Thymus (tissue), 14 donors: ENCODE measurements at places on chromosomes 12 and 14.

GRCh38 chr12:34404377-34405285, 382.3 kb downstream of the ALG10 start:
- DNase-seq: no peak

- no peak for DNase-seq
Measured at GRCh38 chr12:31594681-31595080, 3.7 kb upstream of the DENND5B start.

DNA sequence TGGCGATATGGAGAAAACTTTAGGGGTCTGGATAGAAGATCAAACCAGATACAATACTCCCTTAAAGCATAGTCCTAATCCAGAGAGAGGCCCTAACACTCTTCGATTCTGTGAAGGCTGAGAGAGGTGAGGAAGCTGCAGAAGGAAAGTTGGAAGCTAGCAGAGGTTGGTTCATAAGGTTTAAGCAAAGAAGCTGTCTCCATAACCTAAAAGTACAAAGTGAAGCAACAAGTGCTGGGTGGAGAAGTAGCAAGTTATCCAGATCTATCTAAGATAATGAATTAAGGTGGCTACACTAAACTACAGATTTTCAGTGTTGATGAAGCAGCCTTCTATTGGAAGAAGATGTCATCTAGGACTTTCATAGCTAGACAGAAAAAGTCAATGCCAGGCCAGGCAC, 24.6 kb upstream of the MTERF2 start:
- no peak for DNase-seq

DNA sequence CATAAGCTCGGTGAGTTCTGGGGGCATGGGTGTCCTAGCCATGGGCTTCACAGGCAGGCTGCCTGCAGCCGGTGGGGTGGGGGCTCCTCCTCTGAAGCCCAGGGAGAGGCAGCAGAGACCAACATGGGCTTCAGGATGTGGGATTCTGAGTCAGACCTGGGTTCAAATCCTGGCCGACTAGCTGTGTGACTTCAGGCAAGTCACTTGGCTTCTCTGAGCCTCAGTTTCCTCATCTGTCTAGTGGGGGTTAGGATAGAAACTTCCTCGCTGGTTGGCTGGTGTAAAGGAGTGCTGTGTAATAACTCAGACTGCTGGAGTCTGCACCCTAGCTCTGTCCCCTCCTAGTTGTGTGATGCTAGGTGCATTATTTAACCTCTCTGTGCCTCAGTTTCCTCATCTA, 12.2 kb downstream of the RNFT2 start:
- no peak for DNase-seq

DNA sequence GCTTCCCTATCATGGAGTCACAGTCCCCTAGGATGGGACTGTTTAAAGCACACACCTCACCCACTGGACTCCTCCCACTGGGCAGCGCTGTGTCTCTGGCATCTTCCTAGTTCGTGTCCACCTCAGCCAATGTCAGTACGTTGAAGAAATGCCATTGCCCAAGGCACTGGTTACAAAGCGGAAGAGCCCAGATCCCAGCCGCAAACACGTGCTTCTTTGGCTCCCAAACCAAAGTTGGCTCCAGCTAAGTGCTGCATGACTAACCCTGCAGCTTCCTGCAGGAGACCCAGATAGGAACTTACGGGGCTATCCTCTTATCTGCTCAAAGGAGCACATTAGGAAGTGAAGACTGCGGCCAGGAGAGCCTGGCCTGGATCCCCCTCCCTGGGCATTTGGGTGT, 9.3 kb downstream of the SYNE3 start:
- no peak for DNase-seq

- no peak for DNase-seq
Measured at GRCh38 chr14:101056446-101056845, 152.9 kb upstream of the RTL1 start.

- no peak for DNase-seq
Measured at GRCh38 chr12:58764100-58764953, 156.0 kb downstream of the LRIG3 start.

DNA sequence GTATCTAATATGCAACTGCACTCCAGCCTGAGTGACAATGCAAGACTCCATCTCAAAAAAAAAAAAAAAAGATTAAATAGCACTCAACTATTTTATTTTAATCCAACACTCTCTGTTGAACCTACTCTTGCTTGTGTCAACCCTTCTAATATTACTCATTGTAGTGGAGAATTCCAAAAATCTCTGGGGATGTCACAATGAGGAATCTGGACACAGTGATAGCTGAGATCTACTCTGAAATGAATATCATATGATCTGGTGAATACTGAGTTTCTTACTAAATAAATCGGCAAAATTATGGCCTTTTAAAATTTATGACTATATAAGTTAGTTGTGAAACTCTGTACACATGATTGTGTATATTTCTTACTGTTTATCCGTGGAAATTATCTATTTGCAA, 418.2 kb downstream of the BCAT1 start:
- DNase-seq: no peak

DNA sequence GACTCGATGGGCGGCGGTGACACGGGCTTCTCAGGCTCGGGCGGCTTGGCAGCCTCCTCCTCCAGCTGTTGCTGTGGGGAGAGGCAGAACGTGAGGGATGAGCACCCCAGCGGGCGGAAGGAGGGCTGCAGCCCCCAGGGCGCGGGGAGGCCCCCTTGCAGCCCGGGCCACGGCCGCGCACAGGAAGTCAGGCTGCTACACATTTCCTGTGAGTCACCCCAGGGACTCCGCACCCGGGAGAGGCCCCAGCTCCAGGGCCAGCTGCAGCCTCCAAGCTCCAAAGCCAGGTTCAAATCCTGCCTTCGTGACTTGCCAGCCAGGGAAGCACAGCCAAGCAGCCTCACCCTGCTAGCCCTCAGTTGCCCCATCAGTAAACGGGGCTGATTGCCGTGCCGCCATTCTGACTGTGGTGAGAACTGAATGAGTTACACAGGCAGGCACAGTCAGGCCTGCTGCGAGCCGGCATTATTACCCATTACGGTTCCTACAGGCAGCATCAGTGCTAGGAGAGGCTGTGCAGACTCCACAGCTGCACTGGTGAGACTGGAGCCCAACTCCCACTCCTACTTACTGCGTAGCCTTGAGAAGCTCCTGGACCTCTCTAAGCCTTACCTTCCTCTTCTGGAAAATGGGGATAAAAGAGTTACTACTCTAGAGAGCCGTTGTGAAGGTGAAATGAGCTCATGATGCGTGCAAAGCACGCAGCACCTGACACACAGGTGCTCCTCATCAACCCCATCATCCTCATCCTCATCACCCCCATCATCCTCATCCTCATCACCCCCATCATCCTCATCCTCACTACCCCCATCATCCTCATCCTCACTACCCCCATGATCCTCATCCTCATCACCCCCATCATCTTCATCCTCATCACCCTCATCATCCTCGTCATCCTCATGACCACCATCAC, 100.9 kb downstream of the NCOR2 start:
- DNase-seq: peak; percentile 87

- peak; percentile 82 for DNase-seq
Measured at GRCh38 chr14:60753264-60754119, 18.9 kb downstream of the MNAT1 start.

DNA sequence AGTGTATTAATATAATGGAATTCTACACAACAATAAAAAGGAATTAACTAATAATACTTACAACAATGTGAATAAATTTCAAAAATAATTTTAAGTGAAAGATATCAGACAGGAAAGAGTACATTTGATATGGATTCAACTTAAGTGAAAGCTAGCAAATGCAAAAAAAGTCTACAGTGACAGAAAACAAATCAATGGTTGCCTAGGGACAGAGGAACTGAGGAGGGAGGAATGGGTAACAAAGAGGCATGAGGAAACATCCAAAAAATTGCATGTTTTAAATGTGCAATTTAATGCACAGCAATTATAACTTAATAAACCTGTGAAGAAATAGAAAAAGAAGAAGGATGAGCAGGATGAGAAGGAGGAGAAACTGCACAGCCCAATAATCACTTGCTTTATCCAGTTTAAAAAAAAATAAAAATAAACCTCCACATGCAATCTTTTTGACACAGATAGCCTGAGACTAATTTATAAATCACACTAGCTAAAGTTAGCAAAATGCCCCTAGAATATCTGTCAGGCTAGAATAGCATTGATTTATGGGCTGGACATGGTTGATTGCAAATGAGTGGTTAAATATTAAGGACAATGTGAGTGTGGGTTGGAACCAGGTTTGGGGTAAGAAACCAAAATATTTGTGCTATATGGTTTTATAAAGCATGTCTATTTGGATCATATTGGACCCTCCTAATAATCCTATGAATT, 1089.1 kb downstream of the TRHDE start:
- no peak for DNase-seq

DNA sequence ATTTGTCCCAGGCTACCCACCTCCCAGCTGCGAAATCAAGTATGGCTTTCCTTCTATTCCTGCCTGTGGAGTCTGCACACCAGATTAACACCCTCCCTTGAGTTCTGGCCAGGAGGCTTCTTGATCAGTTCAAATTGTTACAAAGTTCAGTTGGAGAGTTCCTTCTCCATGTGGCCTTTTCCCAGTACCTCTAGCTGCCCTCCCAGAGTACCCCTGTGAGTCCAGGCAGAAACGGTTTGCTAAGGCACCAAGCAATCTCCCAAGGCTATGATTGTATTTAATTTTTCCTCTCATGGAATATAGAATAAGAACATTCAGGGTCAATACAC, 49.7 kb upstream of the ERGIC2 start:
- DNase-seq: no peak

DNA sequence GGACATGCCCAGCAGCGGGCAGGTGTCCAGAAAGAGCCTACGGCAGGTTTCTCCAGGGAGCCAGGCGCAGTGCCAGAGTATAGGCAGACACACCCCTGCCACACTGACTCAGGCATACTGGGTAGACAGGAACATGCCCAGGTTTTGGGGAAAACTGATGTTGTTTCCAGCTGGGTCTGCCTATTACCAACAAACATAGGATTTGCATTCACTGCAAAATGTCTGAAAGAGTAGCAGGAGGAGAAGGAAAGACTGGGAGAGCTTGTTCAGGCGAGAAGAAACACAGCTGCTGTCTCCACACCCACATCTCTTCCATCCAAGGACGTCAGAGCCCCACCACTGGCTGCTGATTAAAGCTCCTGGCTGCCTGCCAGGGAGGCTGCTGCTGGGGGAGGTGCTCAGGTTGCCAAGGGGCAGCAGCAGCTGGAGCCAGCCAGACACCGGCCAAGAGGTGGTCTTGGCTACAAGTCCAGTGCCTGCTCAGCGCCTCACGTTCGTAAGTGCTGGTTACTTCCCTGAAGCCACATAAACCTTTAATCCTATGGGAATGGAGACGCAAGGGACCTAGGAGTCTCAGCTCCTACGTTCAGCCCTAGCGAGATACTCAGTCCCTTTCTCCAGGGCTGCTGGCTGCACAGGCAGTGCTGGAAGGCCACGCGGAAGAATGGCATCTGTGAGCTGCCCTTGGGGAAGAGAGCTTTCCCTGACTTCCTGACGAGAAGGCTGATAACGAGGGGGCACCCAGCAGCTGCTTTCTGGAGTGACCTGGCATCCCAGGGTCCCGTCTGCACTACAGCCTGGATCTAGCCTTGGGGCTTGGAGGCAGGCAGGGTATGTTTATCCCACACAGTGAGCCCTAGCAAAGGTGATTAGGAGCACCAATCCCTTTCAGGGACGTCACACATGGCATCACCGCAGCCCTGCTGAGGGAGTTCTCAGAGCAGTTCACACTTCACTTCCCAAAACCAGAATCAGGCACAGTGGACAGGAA, 58.1 kb downstream of the PLEKHG3 start:
- DNase-seq: no peak

DNA sequence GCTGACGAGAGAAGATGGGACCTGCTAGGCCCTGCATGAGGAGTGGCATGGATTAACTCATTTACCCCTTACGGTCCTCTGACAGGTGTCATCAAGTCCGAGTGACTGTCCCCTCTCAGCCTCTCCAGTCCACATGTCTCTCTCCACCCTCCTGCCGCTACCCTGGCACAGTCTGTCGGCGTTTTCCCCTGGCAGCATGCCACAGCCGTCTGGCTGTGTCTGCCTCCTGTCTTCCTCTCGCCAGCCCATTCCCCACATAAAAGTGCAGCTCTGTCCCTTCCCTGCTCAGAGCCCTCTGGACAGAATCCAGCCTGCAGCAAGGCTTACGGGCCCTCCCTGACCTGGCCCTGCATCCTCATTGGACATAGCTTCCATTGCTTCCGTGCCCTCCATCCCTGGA, 45.6 kb downstream of the UBE3B start:
- DNase-seq: no peak

DNA sequence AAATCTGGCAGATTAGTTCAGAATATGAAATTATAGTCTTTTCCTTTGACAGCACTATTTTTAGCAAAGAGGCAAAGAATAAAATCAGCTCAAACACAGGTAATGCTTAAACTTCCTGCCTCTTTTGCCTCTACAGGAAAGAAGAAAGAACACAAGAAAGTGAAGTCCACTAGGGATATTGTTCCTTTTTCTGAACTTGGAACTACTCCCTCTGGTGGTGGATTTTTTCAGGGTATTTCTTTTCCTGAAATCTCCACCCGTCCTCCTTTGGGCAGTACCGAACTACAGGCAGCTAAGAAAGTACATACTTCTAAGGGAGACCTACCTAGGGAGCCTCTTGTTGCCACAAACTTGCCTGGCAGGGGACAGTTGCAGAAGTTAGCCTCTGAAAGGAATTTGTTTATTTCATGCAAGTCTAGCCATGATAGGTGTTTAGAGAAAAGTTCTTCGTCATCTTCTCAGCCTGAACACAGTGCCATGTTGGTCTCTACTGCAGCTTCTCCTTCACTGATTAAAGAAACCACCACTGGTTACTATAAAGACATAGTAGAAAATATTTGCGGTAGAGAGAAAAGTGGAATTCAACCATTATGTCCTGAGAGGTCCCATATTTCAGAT, 17.4 kb downstream of the TMPO start:
- no peak for DNase-seq

- DNase-seq: no peak
Measured at GRCh38 chr14:103801459-103801858, 45.9 kb downstream of the PPP1R13B start.

GRCh38 chr14:100981809-100982208, 78.3 kb upstream of the RTL1 start:
- no peak for DNase-seq

GRCh38 chr14:46352844-46353243, 298.7 kb downstream of the RPL10L start:
- DNase-seq: no peak

- no peak for DNase-seq
Measured at GRCh38 chr14:22767323-22767589, 768 bp downstream of the OXA1L start.

DNA sequence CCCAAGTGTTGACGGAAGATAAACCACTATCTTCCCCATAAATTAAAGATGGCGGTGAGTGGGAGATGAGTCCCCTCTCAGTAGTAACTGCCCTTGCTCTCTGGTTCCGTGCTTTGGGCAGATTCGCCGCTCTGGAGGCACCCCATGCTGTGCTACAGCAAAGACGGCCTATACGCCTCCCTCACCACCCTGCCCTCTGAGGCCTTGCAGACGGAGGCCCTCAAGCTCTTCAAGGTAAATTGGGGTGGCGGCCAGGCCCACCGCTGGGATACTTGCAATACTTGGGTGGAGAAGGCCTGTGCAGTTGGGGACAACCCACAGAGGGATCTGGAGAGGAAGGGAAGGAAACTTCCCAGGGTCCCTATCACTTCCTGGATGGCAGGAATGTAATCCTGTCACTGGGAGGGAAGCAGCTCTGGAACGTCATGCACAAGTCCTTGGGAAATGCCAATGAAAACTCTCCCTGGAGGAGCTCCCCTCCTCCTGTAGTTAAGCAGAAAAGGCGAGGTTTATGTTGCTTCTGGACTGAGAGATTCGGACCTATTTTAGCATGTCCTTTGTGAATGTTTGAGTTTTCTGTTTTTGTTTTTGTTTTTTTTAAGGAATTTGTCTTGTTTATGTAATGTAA, 22.8 kb downstream of the PIGH start:
- no peak for DNase-seq

- DNase-seq: no peak
Measured at GRCh38 chr12:110312581-110313360, 31.7 kb downstream of the ATP2A2 start.

GRCh38 chr12:79086541-79087296, 222.1 kb downstream of the SYT1 start:
- no peak for DNase-seq
